Cardiac ventricle fibroblast (primary cell): ENCODE measurements at places on chromosomes 7 and 10. TPM values are rescaled to one million over a fixed set of nuclear protein-coding genes. Genes with fewer than 3 reads are reported as not detected.

The CPSF4 gene
- 14.2 and 29.7 TPM in 2 replicates for total RNA-seq

The HSPA12A gene
- total RNA-seq: 3.7 and 5.2 TPM in 2 replicates

The TES gene
- 35.6 and 38.9 TPM in 2 replicates for total RNA-seq

The LIPF gene
- not detected in 2 replicates for total RNA-seq

The MUC12 gene
- 0.54 TPM in 1 of 2 replicates, not detected in the other for total RNA-seq

The ZNF107 gene
- total RNA-seq: 1.9 and 3.3 TPM in 2 replicates

The SH2B2 gene
- 4.6 and 6.7 TPM in 2 replicates for total RNA-seq

The DRGX gene
- total RNA-seq: not detected in 2 replicates

The SLC37A3 gene
- total RNA-seq: 45.9 and 56.4 TPM in 2 replicates

The TACC2 gene
- total RNA-seq: 6.4 and 9.4 TPM in 2 replicates

The SCRN1 gene
- 48.7 and 48.8 TPM in 2 replicates for total RNA-seq

The SLC26A5 gene
- total RNA-seq: not detected in 2 replicates

The GNAT3 gene
- total RNA-seq: not detected in 2 replicates

The BTRC gene
- 8.7 and 14.1 TPM in 2 replicates for total RNA-seq

The SPDYE2 gene
- not detected in 2 replicates for total RNA-seq

The DBF4 gene
- 4.0 and 6.4 TPM in 2 replicates for total RNA-seq

The ZNF853 gene
- 0.73 and 1.1 TPM in 2 replicates for total RNA-seq

The RASSF4 gene
- total RNA-seq: 6.4 and 7.4 TPM in 2 replicates

The ASB4 gene
- not detected in 2 replicates for total RNA-seq

The PAX2 gene
- not detected in 2 replicates for total RNA-seq

The C7orf33 gene
- total RNA-seq: not detected in 2 replicates

The MLLT10 gene
- total RNA-seq: 16.7 and 18.1 TPM in 2 replicates

The FKBP6 gene
- not detected in 2 replicates for total RNA-seq
